Stimulated activated CD8-positive, alpha-beta memory T cell treated with anti-CD3 and anti-CD28 coated beads, Interleukin-2, amount 100 ng/mL, for 48 hours (primary cell): ENCODE measurements at places on chromosomes 3 and 15.

DNA sequence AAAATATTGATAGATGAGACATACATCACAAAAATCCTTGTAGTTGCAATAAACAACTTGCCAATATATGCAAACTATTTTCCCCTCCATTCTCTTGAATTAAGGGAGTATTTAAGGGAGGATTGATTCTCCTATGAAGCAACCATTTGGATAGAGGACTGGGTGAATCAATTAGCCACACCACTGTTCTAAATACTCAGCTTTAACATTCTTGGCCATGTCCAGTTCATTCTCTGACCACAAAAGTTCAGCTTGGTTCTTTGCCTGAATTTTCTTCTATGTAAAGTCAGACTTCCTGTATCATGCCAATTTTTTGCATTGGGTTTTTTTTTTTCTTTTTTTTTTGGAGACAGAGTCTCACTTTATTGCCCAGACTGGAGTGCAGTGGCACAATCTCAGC lies 15.8 kb upstream of the SEC11A start:
- DNase-seq = no peak

GRCh38 chr15:25243800-25244097 lies 195.1 kb downstream of the UBE3A start:
- DNase-seq = no peak

- DNase-seq = no peak
Observed at GRCh38 chr15:80439140-80439539, 35.0 kb downstream of the ARNT2 start.

- no peak for DNase-seq
Observed at GRCh38 chr3:108383306-108383705, 87.0 kb downstream of the HHLA2 start.

DNA sequence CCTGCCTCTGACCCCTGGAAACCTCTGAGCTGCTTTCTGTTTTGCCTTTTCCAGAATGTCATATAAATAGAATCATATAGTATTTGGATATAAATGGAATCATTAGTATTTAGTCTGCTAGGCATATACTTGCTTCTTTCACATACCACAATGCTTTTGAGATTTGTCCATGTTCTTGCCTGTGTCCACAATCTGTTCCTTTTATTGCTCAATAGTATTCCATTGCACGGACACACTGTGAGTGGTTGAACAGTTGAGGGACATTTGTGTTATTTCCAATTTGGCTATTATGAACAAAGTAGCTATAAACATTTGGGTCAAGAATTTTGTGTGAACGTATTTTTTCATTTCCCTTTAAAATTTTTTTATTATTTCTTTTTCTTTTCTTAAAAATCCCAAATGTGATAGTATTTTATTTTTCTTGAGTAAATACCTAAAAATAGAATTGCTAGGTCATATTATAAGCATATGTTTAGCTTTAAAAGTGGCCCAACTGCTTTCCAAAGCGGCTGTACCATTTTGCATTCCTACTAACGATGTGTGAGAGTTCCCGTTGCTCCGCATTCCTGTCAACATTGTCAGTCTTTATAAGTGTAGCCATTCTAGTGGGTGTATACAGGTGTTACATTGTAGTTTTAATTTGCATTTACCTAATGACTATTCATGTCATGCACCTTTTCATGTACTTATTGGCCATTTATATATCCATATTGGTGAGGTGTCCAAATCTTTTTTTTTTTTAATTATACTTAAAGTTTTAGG lies 26.5 kb downstream of the WDR53 start:
- no peak for DNase-seq
